Iris pigment epithelial cell (primary cell): ENCODE measurements at places on chromosomes 1 and 21.

- peak; percentile 93 for DNase-seq
Measured at GRCh38 chr21:41957991-41958766, 4.4 kb upstream of the C2CD2 start.

DNA sequence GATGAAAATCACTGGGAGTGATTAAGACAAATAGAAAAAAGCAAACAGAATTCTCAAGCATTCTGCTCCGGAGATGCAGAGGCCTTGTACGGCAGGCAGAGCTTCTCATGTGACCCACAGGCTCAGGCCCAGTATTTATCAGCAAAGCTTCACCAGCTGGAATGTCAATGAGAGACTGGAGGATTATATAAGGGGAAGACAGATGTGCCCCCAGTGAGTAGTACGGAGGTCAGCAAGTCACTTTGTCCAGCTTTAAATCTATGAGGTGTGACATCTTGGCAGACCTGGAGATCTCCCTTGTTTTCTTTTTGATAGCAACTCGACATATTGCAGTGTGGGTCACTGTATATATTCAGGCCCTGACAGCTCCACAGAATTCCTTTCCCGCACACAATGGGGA is 106.8 kb downstream of the HHIPL2 start:
- no peak for DNase-seq

GRCh38 chr1:48581270-48581669 is 109.3 kb upstream of the SPATA6 start:
- no peak for DNase-seq

DNA sequence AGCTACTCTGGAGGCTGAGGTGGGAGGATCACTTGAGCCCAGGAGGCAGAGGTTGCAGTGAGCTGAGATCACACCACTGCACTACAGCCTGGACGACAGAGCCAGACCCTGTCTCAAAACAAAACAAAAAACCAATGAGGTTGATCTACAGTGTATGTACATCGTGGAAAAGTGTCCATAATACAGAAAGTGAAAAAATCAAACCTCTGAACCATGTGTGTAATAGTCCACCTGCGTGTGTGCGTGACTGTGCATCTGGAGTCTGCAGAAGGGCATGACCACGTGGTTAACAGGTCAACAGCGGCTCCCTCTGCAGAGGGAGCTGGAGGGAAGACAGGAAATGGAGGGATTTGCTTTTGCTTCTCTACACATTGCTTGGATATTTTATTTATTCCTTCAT is 32.4 kb upstream of the ENO1 start:
- DNase-seq: peak; percentile 75

DNA sequence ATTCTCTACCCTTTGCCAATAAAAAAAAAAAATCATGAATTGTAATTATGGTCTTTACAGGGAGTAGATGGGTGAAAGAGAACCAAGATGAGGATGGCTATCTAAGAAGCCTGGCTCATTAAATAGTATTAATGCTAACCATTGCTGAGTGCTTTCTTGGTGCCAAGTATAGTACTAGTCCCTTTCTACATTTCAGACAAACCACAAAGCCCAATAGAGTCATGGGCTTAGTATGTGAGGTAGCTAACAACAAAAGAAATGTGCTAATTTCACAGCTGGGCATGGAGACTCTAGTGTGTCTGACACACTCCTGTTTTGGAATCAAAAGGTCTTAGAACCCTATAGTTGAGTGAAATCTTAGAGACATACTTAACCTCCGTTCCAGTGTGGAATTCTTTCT is 84.5 kb upstream of the ESRRG start:
- peak; percentile 15 for DNase-seq

DNA sequence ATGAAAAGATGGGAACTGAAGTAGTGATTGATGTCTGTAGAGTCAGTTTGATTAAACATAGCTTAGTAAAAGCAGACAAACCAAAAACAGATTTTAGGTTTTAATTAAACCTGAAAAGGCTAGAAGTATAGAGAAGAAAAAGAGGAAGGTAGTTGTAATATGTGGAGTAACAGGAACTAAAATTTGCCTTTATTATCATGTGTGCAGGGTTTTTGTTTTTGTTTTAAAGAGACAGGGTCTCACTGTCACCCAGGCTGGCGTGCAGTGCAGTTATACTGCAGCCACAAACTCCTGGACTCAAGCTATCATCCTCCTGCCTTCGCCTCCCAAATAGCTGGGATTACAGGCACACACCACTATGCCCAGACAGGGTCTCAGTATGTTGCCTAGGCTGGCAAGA is 6.0 kb downstream of the TOR1AIP1 start:
- no peak for DNase-seq

DNA sequence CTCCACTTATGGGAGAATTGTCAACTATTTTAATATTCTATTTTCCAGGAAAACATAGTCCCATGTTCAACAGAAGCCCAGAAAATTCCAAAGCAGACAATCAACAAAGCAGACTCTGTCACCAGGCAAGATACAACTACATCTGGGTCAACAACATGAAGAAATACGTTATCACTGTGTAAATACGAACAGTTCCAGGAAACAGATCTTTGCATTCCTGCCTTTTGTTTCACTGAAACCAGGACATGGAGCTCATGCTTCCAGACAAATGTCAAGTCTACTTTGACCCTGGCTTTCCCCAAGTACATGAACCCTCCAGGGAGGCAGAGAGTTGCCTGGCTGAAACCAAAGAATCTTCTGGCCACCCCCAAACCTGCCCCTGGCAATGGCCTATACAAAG is 106.7 kb downstream of the SETD4 start:
- peak; percentile 28 for DNase-seq
